ENCODE measurements at places on chromosomes 16 and 17.

DNA sequence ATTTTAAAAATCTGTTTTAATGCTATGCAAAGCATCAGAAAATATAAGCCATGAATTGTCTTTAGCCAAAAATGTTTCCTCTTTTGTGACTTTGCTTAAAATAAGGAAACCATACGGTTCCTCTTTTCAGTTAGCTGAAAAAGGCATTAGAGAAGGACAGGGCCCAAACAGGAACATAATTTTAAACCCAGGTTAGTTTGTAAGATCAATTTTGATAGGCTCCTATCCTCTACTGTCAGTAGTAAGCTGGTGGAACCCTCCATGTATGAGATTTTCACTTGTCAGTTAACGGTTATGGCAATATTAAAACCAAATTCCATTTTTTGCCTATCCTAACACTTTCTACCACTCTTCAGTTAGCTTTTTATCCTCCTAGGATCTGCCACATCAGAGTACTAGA lies 4.3 kb downstream of the EVI2B start:
- DNase-seq, result no peak

DNA sequence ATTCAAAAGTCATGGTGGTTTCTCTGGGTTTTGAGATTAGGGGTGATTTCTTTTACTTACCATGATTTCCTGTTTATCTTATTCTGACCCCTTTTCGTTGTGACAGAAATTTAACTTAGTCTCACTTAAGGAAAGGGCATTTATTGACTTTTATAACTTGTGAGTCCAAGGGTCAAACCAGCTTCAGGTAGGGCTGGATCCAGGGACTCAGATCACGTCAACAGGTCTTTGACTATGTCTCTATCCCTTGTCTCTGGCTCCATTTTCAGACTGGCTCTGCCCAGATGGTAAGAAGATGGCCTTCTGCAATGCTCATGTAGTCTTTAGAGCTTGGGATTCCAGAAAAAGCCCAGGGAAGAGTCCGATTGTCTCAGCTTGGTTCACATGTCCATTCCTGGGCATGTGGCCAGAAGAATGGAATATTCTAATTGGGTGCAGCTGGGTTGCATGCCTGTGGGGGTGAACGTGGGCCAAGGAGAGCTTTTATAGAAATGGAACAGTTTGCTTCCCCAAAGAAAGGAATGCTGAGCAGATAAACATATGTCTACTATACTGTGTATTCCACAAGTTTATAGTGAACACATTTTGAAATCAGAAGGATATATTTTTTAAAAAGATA lies 13.4 kb downstream of the USP43 start:
- no peak for DNase-seq

GRCh38 chr17:36870720-36870999 lies 66.6 kb upstream of the LHX1 start:
- DNase-seq, result no peak

DNA sequence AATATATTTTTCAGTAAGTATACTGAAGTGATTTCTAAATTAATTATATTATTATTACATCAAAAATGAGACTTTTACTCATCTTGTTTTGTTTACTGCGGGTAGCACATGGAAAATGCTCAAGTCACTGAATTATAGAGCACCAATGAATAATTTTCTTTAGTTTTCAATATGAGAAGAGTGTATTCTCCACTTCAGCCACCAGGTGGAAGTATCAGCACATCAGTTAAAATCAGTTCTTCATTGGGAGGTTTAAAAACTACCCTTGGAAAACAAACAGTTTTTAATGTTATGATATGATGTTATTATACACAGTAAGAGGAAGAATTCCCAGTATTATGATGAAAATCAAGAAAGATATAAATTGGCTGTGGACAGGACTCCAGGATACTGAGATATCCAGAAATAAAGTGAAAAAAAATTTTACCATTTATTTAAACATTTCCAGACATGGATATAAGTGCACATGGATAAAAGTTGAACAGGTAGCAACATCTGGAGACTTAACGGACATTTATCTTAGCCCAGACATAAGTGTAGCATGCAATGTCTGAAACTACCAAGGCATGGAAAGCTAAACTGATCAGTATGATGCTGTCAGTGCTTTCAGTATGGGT lies 467.3 kb downstream of the KCNJ2 start:
- DNase-seq, result peak; percentile 41

DNA sequence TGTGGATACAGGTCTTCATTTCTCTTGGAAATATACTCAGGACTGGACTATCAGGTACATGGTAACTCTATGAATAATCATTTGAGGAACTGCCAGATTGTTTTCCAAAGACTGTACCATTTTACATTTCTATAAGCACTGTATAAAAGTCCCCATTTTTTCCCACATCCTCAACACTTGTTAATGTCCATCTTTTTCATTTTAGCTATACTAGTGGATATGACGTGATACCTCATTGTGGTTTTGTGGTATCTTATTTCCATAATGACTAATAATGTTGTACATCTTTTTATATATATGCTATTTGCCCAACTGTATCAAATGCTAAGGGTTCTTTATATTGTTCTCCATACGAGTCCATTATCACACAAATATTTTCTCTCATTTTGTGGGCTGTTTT lies 22.9 kb downstream of the NUP88 start:
- DNase-seq, result no peak

GRCh38 chr17:2058586-2059546 lies 4.0 kb downstream of the HIC1 start:
- no peak for DNase-seq

DNA sequence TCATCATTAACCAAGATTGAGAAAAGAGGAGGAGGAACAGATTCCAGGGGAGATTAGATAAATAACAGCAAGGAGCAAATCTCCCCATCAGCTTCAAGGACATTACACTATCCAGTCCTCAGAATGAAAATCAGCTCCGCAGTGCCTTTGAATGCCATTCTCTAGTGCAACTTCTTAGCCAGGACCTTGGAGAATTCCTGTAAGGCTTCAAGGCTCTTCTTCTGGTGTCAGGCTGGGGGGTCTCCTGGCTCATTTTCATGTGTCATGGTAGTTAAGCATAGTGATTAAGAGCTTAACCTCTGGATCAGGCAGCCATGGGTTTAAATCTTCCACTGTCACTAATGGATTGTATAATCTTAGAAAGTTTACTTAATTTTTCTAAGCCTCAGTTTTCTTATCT lies 137.3 kb upstream of the CCL2 start:
- peak; percentile 39 for DNase-seq

DNA sequence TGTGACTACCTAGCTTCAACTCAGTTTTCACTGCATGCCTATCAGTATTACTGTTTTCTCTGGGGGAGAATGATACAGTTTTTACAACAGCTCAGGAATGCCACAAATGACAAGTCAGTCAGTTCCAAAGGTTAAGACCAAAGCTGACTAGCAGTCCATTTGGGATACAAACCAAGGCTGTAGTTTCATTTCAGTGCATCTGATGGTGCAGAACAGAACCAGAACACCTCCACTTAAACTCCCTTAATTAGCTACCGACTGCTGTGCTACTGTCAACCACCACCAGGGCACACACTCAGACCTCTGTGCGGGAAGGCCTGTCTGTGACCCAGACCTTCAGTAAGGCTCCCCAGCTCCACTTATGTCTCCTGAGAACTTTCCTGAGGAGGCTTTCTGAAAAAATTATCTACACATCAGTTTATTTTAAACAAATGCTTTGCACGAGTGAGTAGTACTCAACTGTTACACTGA lies 20.4 kb downstream of the NFE2L1 start:
- no peak for DNase-seq

- no peak for DNase-seq
Observed at GRCh38 chr16:814974-815373, 14.4 kb upstream of the GNG13 start.

GRCh38 chr16:11347831-11348230 lies 2.6 kb downstream of the RMI2 start:
- DNase-seq, result no peak

DNA sequence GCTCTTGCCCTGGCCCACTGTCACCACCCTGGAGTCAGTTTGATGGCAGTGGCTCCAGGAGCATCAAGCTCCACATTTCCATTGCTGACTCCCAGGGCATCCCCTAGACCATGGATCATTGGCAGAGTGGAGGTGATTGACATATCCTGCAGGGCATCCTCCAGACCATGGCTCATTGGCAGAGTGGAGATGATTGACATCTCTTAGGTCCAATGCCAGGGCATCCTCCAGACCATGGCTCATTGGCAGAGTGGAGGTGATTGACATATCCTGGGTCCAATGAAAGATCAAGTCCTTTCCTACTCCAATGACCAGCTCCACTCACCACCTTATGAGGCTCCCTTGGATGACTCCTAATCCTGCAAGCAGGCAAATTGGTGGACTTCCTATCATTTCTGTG lies 174.3 kb upstream of the NLRP1 start:
- no peak for DNase-seq

GRCh38 chr16:19073344-19073743 lies 5.9 kb downstream of the COQ7 start:
- no peak for DNase-seq

GRCh38 chr16:3188925-3189825 lies 1.2 kb downstream of the OR1F1 start:
- peak; percentile 62 for DNase-seq

DNA sequence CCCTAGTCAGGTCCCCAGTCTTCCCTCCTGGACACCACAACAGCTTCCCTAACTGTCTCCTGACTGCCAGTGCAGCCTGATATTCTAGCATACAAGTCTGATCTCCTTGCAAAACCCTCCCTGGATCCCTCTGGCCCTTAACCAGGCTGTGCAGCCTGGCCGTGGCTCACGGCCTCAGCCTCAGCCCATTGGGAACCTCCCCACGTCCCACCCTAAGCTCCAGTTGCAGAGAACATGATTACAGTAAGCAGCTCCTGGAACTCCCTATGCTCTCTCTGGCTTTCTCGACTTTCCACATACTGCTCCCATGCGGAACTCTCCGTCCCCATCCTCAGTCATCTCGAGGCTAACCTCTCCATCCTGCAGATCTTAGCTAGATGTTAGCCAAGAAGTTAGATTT lies 13.0 kb downstream of the ALOX12B start:
- no peak for DNase-seq

GRCh38 chr16:31453255-31454204 lies 5.8 kb upstream of the ARMC5 start:
- DNase-seq, result no peak

GRCh38 chr17:66654106-66654740 lies 180.7 kb upstream of the CACNG5 start:
- no peak for DNase-seq

DNA sequence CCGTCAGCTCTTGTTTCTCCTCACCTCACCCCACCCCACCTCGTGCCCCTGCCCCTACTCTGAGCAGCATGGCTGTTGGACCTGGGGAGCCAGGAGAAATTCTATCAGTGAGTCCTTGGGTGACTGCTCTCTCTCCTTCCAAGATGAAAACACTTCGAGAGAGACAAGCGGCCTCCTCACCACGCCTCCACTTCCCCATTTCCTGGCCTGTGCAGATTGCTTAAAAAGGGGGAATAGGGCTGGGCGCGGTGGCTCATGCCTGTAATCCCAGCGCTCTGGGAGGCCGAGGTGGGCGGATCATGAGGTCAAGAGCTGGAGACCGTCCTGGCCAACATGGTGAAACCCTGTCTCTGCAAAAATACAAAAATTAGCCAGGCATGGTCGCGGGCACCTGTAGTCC lies 9.5 kb downstream of the DLX4 start:
- DNase-seq, result no peak

All from SK-N-DZ (cell line).